ENCODE measurements at places on chromosomes 5 and 9.

- no peak for DNase-seq
These were observed 207.3 kb downstream of the PTTG1 start for GRCh38 chr5:160629003-160629402.

DNA sequence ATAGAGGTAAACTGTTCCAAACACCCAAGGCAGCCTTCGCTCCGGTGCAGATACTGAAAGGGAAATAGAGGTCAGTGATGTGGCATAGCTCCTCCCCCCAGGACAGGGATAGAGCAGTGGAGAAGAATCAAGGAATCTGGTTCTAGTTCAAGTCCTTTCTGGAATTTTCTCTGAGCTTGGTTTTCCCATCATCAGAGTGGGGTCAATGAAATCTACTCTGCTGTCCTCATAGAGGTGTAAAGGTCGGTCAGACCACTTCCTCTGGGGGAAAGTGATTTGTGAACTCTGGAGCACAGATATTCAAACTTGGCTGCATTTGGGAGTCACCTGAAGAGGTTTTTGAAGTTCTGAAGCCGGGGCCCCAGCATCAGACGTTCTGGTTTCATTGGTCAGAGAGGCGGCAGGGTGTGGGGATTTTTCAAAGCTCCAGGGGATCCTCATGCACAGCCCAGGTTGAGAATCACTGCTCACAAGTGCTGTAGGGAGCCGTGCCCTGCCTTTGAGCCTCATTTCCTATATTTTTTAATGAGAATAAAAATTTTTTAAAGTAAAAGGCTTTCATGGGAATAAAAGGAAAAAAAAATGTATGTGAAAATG, 105.7 kb upstream of the RAD23B start:
- no peak for DNase-seq

DNA sequence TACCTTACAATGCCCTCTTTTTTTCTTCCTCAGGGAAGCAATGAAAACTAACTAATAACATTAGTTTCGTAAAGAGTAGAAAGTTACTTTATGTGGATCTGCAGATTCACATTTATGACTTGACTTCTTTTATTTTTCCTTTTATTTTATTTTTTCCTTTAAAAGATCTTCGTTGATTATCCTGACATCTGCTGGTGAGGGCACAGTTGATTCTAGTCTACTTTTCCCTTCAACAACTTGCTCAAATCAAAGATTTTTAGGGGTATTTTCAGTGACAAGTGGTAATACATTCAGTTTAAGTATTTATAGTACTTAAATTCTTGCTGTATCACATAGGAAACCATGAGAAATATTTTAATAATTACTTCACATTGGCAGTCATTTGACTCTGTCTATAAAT, 4.9 kb downstream of the EDIL3 start:
- no peak for DNase-seq

DNA sequence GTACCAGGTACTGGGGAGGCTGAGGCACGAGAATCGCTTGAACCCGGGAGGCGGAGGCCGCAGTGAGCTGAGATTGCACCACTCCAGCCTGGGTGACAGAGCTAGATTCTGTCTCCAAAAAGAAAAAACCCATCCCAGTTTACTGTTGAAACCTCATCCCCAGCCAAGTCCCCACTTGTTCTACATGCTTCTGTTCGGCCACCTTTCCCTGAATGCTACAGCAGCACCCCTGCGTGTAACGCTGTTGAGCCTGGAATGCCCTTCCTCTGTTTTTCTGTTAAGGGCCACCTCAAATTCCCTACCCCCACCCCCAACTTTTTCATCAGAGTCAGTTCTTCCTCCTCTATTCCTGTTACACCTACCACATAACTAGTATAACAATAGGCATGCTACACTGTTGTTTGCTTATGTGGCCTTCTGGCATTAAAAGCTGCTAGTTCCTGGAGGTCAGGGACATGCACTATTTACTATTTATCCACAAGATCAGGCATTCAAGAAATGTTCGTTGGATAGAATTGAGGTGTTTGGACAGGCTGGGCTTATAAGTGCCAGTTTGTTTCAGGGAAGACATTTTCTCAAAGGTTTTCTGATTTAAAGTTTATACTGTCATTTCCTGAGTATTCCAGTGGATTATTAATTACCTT, 47.1 kb upstream of the C5orf47 start:
- DNase-seq, result no peak

- no peak for DNase-seq
These were observed 100.1 kb downstream of the RAPGEF6 start for GRCh38 chr5:131534974-131535373.

GRCh38 chr9:4157584-4158499, 142.0 kb downstream of the GLIS3 start:
- no peak for DNase-seq

GRCh38 chr5:143776951-143777350, 35.0 kb upstream of the HMHB1 start:
- no peak for DNase-seq

- DNase-seq, result peak; percentile 17
These were observed 8.0 kb upstream of the PCA3 start for GRCh38 chr9:76756268-76756640.

DNA sequence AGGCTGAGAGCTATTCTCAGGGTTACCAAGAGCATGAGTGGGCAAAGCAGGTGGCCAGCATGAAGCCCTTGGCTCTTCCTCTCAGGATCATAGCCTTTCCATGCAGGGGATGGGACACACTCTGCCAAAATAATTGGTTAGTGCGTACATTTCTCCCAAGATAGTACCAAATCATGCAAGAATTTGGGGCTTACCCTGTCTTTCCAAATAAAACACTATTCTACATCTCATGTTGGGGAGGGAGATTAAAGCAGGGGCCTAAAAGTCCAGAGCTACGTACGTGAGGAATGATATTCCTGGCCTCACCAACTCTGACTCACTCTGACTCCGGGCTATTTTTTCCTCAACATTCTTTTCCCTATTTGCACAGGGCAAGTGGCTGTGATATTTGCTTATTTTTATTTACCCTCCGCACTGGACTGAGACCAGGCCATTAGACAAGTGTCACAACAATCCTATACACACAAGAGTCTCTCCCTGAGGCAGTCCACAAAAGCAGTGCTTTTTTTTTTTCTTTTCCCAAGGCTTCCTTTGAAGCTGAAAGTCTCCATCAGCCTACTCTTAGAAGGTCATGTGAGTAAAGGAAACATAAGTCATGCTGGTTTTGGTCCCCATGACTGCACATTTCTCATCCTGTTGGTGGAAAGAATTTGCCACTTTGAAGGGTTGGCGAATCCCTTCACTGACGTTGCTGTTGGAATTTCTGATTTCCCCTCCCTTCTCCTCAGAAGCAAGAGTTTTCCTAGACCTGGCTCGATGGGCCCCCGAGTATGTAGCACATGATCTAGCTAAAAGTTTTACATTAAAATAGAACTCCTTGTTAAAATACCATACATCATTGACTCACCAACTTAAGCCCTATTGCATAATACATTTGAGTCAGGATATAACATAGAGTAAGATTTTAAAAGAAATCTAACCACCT, 40.0 kb downstream of the TMEM252 start:
- no peak for DNase-seq

DNA sequence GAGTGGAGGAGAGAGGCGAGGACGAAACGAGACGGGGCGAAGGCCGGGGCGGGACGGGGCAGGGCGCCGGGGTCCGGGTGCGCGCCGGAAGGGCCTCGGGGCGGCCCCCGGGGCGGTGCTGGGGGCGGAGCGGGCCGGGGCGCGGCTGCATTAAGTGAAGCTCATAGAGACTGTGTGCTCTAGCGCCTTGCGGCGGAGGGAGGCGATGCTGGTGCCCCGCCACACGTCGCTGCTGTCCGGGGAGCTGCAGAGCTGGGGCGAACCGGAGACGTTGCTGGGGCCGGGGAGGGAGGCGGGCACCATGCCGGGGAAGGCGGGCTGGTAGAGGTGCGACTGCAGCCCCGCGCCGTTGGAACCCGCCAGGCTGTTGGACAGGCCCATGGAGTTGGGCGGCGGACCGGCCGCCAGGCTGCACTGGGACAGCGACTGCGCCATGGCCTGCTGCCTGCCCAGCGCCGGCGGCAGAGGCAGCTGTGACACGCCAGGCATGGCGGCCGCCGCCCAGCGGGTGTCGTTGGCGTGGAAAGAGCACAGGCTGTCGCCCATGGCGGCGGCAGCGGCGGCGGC, 8.3 kb downstream of the OTP start:
- no peak for DNase-seq

GRCh38 chr5:59579824-59580167, 313.7 kb downstream of the PDE4D start:
- DNase-seq, result no peak

DNA sequence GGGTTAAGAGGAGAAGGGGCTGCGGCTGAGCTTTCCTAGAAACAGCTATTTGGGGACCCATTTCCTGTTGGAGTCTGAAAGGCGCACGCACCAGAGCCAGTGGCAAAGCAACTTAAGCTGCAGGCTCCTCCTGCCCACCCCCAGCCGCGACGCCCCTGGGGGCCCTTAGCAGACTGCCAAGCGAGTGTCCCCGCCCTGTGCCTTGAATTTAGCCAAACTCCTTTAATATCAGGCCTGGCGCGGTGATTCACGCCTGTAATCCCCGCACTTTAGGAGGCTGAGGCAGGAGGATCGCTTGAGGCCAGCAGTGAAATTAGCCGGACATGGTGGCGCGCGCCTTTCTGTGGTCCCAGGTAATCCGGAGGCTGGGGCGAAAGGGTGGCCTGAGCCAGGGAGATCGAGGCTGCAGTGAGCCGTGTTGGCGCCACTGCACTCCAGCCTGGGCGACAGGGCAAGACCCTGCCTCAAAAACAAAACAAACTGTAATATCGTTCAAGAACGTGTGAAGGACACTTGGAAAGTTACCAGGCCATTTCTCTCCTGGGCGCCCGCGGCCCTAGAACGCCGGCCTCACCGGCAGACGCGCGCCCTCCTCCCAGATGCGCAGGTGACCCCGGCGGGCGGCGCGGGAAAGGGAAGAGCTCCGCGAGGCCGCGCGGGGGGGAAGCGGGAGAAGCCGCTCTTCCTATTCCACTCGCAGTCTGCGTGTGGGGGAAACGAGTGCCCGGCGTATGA, 1.0 kb upstream of the F2R start:
- no peak for DNase-seq

- no peak for DNase-seq
These were observed 176.8 kb downstream of the ISOC1 start for GRCh38 chr5:129271308-129271707.

DNA sequence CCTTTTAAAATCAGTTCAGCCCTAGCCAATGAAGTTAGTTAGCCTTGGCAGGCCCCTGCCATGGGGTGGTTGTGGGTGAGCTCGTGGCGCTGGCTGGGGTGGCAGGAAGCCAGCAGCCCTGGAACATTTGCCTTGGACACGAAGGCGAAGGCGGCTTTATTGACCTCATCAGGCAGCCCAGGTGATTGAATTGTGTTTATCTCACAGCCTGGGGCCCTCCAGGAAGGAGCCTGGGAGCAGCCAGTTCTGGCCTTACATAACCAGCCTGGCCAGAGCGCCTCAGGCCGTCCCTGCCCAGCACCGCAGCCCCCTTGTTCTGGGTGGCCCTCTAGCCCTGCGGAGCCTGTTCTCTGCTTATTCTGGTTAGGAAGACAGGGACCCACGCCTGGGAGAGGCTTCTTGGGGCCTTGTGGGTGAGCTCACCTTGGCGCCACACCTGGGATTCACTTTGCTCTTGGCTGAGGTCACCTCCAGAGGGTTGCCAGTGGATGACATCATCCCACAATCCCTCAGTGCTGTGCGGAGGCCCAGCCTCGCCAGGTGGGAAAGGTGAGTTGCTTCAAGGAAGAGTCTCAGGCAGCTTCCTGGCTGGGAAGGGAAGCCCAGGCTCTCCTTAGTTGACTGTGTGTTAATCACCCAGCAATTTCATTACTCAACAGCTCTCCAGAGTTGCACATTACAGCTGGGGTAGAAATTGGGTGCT, 54.4 kb upstream of the RPL26L1 start:
- DNase-seq, result no peak

DNA sequence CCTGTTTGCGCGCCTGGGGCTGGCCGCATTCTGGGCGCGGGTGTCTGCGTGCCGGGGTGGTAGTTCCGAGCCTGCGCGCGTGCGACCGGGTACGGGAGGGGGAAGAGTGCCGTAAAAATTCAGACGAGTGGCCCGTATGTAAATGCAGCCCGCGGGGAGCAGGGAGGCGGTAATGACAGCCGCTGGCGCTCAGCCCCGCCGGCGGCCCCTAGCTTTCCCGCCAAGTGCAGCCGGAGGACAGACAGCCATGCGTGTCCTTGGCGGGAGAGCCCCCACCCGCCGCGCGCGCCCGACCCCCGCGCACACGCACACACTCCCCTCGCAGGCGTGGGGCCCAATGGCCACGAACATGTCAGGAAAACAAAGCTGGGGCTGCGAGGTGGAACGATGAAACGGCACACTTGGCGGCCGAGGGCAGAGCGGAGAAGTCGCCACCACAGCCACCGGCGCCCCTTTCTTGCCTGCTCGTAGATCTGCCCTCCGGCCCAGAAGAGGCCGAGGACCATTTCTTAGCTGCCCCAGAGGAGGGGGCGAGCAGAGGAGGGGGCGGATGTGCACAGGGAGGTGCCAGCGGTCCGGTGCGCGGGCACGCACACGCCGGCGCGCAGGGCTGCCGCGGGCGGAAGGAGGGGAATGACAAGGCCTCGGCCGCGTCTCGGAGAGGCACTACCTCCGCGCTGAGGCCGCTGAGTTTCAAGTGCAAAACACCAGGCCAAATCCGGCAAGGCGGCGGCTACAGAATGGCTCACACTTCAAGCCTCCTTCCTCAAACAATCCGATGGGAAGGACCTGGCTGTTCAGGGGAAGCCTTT, 208.4 kb downstream of the MEF2C start:
- DNase-seq, result no peak

DNA sequence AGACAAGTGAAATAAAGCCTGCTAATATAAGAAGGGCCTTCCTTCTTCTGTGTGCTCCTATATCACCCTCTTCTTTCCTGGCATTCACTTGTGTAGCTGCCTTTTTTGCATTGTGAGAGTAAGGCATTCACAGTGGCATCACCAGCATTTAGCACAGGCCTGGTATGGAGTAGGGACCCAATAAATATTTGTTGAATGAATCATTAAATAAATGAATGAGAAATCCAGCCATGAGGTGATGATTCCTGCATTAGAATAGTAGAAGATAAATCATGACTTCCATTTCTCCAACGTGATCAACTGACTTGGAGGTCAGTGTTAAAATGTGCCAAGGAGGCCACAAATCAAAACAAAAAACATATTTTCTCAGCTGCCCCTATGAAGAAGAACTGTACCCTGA, 3.9 kb downstream of the PLPPR1 start:
- no peak for DNase-seq

GRCh38 chr5:157729858-157730257, 1.4 kb upstream of the THG1L start:
- no peak for DNase-seq

- no peak for DNase-seq
These were observed 255.6 kb downstream of the NFIB start for GRCh38 chr9:14058325-14058688.

Data from hippocampal formation (tissue), 2 donors.